ENCODE measurements at places on chromosomes 7 and 10. TPM values are rescaled to one million over a fixed set of nuclear protein-coding genes. Genes with fewer than 3 reads are reported as not detected.

NPVF gene
- not detected for total RNA-seq

GRCh38 chr10:95459446-95460045, 101.6 kb downstream of the SORBS1 start:
- peak overlapping the region; percentile 64 for H3K27ac ChIP-seq
- no peak for DNase-seq
- peaks cover 55% of the 10 kb centered on the region for H3K4me1 ChIP-seq
- H3K36me3 ChIP-seq = no peaks in the 10 kb centered on the region
- H3K4me3 ChIP-seq = peak overlapping the region; percentile 45

GIMAP5 gene
- total RNA-seq = not detected

DNA sequence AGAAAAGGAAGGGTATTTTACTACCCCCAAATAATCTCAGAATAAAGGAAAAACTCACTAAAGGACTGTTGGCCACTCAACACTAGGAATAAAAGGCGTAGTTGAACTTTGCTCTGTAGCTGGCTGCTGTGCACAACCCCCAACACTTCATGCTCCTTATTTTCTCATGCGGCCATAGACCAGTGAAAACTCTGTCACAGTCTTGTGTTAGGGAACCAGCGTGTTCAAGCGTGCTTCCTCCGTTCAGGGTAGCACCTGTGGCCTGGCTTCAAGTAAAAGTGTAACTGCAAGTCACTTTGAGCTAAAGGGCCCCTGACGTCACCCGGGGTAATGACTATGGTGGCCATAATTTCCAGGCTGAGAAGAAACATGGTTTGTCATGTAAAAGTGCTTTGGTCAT, 27.0 kb downstream of the BLNK start:
- no peak overlapping the region for H3K27ac ChIP-seq
- DNase-seq = no peak
- H3K4me1 ChIP-seq = no peaks in the 10 kb centered on the region
- no peaks in the 10 kb centered on the region for H3K27me3 ChIP-seq
- no peak overlapping the region for H3K4me3 ChIP-seq

DNA sequence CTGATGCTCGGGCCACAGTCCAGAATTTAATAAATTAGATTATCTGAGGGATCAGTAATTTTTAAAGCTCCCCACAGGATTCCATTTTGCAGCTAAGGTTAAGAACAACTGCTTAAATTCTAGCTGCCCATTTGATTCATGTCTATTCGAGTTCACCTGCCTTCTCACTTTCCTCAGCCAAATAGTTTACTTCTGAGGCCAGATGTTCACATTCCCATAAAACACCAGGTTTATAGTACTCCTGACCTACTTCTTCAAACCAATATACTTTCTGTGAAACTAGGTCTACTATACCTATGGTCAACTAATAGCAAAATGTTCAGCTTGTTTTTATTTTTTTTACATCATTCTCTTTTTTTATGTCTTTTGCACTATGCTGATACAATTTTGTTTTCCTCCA, 86.3 kb downstream of the GPR158 start:
- no peaks in the 10 kb centered on the region for H3K27me3 ChIP-seq
- no peaks in the 10 kb centered on the region for H3K36me3 ChIP-seq
- H3K27ac ChIP-seq = no peak overlapping the region
- DNase-seq = no peak
- no peaks in the 10 kb centered on the region for H3K4me1 ChIP-seq

- no peak for DNase-seq
- peak overlapping the region; percentile 91 for H3K27ac ChIP-seq
- peaks cover 17% of the 10 kb centered on the region for H3K4me1 ChIP-seq
These were observed 3.9 kb upstream of the SAR1A start for GRCh38 chr10:70174058-70174741.

OR2A1 gene
- 0.19 TPM for total RNA-seq

DNA sequence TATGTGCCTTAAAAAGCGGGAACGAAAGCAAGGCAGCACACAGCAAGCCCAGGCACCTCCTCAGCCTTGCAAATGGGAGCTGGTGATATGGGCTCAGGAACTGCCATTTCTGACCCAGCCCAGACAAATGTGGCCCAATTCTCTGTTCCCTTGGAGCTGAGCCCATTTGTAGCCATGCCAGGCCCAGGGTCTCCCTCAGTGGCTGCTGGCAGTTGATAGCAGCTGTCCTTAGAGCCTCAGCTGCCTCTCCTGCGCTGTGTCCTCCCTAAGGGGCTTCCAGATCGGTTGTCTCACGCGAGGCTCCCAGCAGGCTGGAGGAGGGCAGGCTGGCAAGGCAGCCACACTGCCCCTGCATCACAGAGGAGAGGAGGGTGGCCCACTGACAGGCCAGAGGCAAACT, 275.8 kb downstream of the KCNMA1 start:
- no peaks in the 10 kb centered on the region for H3K36me3 ChIP-seq
- DNase-seq = no peak
- H3K27me3 ChIP-seq = peaks cover 24% of the 10 kb centered on the region
- H3K4me3 ChIP-seq = no peak overlapping the region

DNA sequence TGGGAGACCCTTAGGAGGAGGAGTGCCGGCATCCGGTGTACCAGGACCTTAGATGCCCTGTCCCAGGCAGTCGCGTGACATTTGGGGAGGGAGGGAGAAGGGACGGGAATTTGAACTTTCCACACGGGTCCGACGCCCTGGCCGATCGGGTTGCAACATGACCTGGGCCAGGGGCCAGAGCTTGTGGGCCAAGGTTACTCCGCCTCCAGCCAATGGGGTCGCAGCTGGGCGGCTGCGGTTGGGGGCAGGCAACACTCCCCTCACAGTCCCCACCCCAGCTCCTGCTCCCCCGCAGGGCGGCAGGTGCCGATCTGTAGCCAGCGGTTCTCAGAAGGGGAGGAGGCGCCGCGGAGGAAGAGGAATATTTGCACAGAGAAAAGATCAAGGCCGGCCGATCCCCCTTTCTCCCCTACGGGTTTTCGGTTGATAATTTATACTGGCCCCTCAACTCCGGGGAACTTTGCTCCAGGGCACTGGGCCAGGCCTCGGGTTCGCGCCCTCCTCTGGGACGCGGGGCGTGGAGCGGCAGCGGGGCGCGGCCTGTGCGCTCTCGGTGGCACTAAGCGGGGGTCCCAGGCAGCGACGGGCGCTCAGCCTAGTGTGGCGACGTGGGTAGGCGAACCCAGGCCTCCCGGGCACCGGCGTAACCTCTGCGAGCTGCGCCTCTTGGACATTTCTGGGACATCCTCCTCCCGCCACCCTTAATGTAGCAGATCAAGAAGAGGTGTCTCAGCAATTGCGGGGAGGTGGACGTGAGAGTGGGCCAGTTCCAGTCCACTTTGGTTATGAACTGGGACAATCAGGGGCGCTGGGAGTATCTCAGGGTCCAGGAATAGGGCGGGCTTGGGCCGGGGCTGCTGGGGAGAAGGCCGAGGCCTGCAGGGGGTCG, 1.2 kb downstream of the MLXIPL start:
- no peaks in the 10 kb centered on the region for H3K36me3 ChIP-seq
- no peaks in the 10 kb centered on the region for H3K4me1 ChIP-seq
- peaks cover 77% of the 10 kb centered on the region for H3K27me3 ChIP-seq
- H3K27ac ChIP-seq = no peak overlapping the region
- peak overlapping the region; percentile 70 for H3K4me3 ChIP-seq
- no peak for DNase-seq

DNA sequence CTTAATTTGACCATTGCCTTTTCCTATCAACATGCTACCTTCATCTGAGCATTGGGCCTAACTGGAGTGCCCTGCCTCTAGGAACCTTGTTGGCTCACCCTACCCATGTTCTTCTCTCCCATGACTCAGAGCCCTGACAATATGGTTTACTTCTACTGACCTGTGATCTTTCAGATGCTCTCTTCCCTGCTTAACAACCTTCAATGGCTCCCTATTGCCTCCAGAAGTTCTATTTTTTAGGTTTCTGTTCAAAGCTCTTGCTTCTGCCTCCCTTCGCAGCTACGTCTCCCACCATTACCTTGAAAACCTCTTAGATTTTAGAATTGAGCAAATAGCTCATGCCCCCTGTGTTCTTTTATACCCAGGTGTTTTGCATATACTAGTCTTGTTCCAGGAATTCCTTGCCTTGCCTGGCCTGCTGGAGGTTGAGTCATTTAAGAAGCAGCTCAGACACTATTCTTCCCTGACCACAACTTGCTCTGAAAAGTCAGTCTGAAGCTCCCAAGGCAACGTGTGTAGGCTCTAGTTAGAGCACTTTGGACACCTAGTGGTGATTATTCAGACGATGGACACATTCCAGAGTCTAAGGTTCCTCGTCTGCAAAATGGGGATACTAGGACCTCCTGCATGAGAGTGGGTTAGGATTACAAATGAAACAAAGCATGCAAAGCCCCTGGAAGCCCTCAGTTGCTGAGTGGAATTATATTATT, 64.4 kb upstream of the EMX2 start:
- no peaks in the 10 kb centered on the region for H3K36me3 ChIP-seq
- H3K4me1 ChIP-seq = peaks cover 6% of the 10 kb centered on the region
- no peak overlapping the region for H3K27ac ChIP-seq
- no peak overlapping the region for H3K4me3 ChIP-seq
- no peak for DNase-seq
- peaks cover 7% of the 10 kb centered on the region for H3K27me3 ChIP-seq

- no peaks in the 10 kb centered on the region for H3K36me3 ChIP-seq
- no peaks in the 10 kb centered on the region for H3K27me3 ChIP-seq
- no peak for DNase-seq
- H3K27ac ChIP-seq = no peak overlapping the region
- no peak overlapping the region for H3K4me3 ChIP-seq
- no peaks in the 10 kb centered on the region for H3K4me1 ChIP-seq
These were observed 706.7 kb upstream of the PHF14 start for GRCh38 chr7:10266976-10267375.

SLIT1 gene
- total RNA-seq = 10.6 TPM

- no peak for DNase-seq
- no peak overlapping the region for H3K27ac ChIP-seq
- peaks cover 6% of the 10 kb centered on the region for H3K4me1 ChIP-seq
- no peak overlapping the region for H3K4me3 ChIP-seq
- H3K36me3 ChIP-seq = no peaks in the 10 kb centered on the region
These were observed 250.6 kb upstream of the GALNT17 start for GRCh38 chr7:70881167-70881847.

NAT16 gene
- 1.7 TPM for total RNA-seq

- no peak for DNase-seq
- no peak overlapping the region for H3K4me3 ChIP-seq
- no peak overlapping the region for H3K27ac ChIP-seq
These were observed 37.9 kb upstream of the PSMG3 start for GRCh38 chr7:1607696-1608095.

DNA sequence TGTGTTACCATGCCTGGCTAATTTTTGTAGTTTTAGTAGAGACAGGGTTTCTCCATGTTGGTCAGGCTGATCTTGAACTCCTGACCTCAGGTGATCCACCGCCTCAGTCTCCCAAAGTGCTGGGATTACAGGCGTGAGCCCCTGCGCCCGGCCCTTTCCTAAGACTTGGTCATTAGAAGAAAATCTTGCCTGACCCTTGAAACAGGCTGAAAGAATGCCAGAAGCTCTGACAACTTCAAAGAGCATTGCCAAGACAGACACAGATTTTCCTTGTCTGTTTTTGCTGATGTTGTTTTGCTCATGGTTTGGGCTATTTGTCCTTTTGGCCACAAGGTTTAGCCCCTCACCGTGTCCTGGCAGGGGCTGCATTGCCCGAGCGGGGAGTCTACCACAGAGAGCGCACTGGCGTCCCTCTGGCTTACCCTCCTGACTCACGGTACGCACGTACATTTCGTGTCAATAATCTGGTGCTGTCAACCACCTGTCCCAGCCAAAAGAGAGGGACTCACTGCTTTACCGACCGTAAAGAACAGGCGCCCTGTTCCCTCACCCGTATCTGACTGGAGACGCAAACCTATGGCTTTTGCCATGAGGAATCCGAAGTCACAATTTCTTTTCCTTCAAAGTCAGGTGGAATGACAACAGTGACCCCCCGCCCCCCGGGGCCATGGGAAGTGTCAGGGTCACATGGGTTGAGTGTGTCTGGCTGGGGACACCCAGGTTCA, 10.1 kb upstream of the INPP5A start:
- H3K27ac ChIP-seq = no peak overlapping the region
- DNase-seq = no peak
- no peaks in the 10 kb centered on the region for H3K27me3 ChIP-seq

TRIM50 gene
- total RNA-seq = not detected

Measured in neural crest cell (in vitro differentiated cells).